Stimulated activated CD4-positive, alpha-beta T cell treated with anti-CD3 and anti-CD28 coated beads, Interleukin-12 subunit alpha, Interleukin-12 subunit beta, amount 100 ng/mL, for 4 hours (primary cell): ENCODE measurements at places on chromosomes 16 and 17.
A peak's percentile ranks its signal among the peaks of the same experiment; 100 is the strongest.

DNA sequence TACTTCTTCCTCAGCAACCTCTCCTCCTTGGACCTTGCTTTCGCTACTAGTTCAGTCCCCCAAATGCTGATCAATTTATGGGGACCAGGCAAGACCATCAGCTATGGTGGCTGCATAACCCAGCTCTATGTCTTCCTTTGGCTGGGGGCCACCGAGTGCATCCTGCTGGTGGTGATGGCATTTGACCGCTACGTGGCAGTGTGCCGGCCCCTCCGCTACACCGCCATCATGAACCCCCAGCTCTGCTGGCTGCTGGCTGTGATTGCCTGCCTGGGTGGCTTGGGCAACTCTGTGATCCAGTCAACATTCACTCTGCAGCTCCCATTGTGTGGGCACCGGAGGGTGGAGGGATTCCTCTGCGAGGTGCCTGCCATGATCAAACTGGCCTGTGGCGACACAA, 429 bp downstream of the OR2C1 start:
- no peak for DNase-seq

DNA sequence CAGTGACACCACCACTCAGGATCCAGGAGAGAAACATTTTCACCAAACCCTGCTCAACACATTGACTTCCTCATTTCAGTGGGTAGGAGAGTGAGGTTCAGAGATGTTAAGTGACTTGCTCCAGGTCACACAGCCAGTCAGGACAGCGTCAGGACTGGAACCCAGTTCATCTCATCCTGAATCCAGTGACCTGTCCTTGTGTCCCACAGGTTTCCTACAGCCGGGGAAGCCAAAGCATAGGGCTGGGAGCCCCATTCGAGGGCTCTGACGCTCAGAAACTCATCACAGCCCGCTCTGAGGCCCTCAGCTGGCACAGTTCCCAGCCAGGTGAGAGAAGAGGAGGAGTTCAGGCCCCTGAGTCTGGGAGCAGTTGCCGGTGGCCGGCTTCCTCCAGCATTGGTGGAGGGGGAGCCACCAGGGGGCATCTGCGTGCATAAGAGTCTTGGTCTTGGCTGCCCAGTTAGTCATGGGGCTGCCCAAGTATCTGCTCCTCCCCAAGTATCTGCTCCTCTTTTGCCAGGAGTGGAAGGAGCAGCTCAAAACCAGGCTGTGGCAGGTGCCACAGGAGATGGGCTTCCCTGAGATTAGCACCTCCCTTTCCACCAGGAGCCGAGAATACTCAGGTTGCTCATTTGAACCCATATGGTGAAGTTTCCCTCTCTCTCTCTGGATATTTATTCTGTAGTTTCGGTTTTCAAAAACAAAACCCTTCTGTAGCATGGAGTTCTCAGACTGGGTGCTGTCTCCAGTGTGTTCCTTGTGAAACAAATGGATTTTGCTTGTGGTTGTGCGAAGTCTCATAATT, 56.0 kb downstream of the TNFRSF13B start:
- DNase-seq = no peak

DNA sequence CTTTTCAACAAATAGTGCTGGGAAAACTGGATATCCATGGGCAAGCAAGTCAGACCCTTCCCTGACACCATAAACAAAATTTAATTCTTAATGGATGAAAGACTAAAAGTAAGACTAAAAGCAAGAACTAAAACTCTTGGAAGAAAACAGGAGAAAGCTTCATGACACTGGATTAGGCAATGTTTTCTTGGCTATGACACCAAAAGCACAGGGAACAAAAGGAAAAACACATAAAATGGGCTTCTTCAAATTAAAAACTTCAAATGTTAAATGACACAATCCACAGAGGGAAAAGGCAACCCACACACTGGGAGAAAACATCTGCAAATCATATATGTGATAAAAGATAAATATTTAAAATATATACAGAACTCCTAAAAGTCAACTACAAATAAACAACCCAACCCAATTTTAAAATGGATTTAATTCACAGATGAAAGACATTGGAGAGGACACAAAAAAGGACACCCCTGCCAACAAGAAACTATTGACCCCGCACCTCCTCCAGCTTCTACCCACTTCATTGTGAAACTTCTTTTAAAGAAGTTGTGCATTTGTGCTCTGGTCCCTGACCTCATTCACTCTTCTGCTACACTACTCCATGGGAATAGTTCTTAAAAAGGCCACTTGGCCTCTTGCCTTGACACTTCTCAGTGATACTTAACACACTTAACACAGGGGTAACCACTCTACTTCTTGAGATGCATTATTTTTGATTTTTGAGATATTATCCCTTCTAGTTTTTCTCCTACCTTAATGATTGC, 80.3 kb downstream of the TRIM37 start:
- no peak for DNase-seq

DNA sequence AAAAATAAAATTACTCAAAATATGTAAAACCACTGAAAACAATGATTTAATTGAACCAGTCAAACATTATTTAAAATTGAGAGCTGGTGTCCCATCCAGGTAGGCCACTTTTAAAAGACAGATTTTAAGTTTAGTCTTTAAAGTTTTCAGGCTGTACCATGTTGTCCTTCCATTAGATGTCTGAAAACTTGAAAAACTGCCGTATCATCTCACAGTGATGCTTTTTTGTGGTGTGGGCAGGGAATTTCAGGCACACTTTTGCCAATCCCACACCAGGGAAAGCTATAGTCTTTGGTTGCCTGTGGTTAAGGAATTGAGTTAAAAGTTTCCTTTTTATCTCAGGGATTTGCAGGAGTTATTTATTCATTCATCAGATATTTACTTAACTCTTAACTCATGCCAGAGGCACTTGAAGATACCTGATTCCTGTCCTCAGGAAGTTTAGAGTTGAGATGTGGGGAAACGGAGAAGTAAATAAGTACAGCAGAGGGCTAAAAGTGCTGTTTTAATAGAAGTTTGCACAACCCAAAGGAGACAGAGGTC, 3.2 kb downstream of the SNTB2 start:
- DNase-seq = no peak

GRCh38 chr16:56257666-56258342, 66.5 kb downstream of the GNAO1 start:
- DNase-seq = no peak

- no peak for DNase-seq
Measured at GRCh38 chr17:28069061-28069460, 26.6 kb downstream of the NLK start.

GRCh38 chr17:72465191-72466024, 344.6 kb downstream of the SOX9 start:
- DNase-seq = no peak

DNA sequence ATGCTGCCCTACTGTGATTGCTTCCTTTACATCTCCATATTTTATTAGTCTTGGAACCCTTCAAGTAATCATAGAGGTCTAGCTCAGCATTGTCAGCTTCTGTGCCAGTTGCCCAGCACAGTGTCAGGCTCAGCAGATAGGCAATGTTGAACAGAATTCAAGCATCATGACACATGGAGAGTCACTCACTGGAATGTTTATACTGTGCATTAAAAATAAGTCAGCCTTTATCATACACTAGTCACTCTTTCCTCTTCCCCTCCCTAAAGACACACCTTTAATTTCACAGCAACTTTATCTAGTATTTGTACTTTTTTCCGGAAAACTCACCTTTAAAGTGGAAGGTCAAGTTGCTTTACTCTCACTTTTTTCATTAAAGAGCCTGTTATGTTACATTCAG, 253.8 kb upstream of the CDH11 start:
- no peak for DNase-seq

GRCh38 chr16:83520596-83520995, 287.2 kb upstream of the HSBP1 start:
- no peak for DNase-seq

GRCh38 chr17:27762527-27763305, 37.6 kb downstream of the NOS2 start:
- DNase-seq = no peak

GRCh38 chr16:57071831-57072582, 20.4 kb upstream of the CPNE2 start:
- no peak for DNase-seq

GRCh38 chr16:67873435-67874370, 851 bp downstream of the EDC4 start:
- no peak for DNase-seq

DNA sequence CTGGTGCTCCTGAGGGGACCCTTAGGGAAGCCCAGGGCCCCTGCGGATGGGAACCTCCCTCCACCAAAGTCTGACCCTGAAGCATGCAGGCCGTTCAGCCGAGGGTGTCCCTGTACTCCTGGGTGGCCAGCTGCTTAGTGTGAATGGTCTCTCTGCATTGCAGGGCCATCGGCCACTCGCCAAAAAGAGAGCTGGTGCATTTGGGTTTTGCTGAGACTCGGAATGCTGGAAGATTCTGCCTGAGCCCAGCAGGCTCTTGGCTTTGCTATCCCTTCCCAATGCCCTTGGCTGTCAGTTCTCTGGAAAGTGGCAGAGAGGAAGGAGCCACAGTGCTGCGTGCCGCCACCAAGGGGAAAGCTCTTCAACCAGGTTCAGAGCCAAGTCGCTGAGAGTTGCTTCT, 2.8 kb downstream of the MEOX1 start:
- DNase-seq = no peak

- no peak for DNase-seq
Measured at GRCh38 chr16:52819808-52820207, 232.9 kb downstream of the CHD9NB start.

DNA sequence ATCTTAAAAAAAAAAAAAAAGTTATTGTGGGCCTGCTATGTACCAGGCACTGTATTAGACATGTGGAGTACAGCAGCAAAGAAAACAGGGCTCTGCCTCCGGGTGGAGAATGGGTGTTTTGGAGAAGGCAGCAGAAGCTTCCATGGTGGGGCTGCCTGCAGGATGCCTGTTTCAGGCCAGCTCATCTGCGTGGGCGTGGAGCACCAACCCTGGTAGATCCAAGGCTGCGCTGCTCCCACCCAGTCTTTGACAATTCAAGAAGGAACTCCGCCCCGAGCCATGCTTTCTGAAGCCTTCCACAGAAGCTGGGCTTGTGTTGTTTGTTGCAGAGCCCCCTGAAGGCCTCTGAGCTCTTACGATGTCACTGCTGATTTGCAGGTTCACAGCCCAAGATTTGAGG, 23.2 kb upstream of the CACNG1 start:
- peak; percentile 3 for DNase-seq

- peak; percentile 44 for DNase-seq
Measured at GRCh38 chr17:81832608-81833159, 407 bp downstream of the MCRIP1 start.

GRCh38 chr17:80319262-80319998, 58.8 kb downstream of the RNF213 start:
- no peak for DNase-seq

- no peak for DNase-seq
Measured at GRCh38 chr16:72467157-72467759, 295.3 kb upstream of the PMFBP1 start.

DNA sequence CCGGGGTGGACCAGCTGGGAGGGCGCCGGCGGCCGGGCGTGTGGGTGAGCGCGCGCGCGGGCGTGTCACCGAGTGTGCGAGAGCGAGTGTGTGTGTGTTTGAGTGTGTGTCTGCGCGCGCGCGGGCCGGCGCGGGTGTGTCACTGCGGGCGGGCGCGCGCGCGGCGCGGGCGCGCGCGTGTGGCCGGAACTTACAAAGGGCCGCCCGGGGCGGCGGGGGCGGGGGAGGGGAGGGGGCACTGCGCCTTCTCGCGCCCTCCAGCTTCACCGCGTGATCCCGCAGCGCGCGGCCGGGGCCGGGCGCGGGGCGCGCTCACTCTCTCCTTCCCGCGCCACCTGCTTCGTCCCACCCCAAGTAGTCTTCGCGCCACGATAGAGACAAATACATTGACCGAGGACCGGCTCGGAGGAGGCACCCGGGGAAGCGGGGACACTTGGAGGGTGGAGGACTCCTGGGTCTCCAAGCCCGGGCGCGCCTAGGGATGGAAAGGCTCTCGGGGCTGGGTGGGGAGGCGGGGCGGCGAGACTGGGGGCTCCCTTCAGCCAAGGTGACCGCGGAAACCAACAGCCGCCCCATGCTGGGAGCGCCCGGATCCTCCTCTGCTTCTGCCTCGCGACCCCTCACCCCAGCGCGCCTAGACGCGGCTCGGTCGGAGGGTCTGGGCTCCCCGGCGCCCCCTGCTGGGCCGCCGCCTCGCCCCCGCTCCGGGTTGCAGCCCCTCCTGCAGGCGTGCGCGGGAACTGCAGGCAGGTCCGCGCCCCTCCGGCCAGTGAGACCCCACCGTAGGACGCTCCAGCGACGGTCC, at the start of gene SRCIN1:
Gene SRCIN1, minus strand, starts transcription at position 112 of the 805 bp plus-strand sequence. CDS start 247 bp downstream, outside the sequence.
- DNase-seq = peak; percentile 48

GRCh38 chr17:81367171-81367570, 28.1 kb upstream of the BAHCC1 start:
- no peak for DNase-seq

- DNase-seq = no peak
Measured at GRCh38 chr17:19376811-19377210, 1.5 kb upstream of the MAPK7 start.

GRCh38 chr17:70819183-70819582, 649.9 kb downstream of the KCNJ2 start:
- DNase-seq = no peak

DNA sequence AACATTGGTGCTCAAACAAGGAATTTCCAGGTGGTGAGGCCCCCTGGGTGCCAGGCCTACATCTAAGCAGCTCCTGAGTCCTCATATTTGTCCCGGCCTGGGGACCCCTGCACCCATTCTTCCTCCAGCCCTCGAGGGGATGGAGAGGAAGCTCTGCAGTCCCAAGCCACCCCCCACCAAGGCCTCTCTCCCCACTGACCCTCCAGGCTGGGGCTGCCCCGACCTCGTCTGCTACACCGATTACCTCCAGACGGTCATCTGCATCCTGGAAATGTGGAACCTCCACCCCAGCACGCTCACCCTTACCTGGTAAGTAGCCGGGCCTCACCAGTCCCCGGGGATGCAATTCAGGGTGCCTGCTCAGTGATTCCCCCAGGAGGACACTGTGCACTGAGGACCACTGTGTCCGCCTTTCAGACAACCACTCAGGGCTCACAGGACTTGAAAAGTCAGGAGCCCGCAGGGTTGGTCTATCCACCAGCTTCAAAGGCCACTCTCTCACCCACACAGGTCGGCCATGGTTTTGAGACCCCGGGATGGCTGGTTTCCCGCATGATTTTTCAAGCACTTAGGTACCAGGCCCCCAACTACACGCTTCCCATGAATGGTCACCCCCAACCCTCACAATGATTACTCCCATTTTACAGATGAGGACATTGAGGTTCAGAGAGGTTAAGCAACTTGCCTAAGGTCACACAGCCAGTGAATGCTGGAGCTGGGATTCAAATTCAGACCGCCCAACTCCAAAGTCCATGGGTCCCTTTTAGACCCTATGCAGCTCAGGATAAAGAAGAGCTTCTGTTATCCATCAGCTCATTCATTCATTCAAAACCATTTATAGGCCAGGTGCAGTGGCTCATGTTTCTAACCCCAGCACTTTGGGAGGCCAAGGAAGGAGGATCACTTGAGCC, 32.4 kb downstream of the IL21R start:
- no peak for DNase-seq
